ENCODE measurements at places on chromosomes 11 and 22.

GRCh38 chr11:8287703-8288102 is 24.0 kb upstream of the LMO1 start:
- no peak for DNase-seq

DNA sequence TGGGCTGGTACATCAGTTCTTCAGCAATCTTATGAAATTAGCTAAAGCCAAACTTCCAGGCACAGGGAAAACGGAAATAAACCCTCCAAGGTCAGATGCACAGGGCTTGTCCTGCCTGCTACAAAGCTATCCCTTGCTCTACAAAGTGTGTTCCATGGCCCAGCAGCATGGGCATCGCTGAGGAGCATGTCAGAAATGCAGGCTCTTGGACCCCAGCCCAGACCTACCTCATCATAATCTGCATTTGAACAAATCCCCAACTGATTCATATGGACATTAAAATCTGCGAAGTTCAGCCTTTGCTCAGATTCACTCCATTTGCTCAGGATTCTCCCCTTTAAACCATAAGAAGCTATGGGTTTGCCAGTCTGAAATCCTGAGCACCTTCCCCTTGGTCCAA is 129.7 kb upstream of the CSNK2A3 start:
- no peak for DNase-seq

DNA sequence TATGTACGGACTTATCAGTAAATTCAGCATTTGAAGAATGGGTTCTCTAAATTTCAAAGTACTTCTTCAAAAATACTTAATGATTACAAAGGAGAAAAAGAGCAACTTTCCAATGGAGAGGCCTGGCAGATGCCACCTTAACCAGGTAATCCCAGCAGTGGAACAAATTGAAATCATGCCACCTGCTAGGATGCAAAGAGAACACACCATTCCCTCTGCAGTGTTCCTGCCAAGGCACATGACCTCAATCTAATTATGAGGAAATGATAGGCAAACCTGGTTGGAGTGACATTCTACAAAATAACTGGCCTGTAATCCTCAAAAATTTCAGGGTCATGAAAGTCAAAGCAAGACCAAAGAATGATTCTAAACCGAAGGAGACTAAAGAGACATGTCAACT is 21.5 kb downstream of the TNRC6B start:
- DNase-seq = no peak

- no peak for DNase-seq
These were observed 6.5 kb upstream of the RHOD start for GRCh38 chr11:67050139-67050538.

- DNase-seq = no peak
These were observed 49.5 kb downstream of the PRR5L start for GRCh38 chr11:36345535-36346141.

DNA sequence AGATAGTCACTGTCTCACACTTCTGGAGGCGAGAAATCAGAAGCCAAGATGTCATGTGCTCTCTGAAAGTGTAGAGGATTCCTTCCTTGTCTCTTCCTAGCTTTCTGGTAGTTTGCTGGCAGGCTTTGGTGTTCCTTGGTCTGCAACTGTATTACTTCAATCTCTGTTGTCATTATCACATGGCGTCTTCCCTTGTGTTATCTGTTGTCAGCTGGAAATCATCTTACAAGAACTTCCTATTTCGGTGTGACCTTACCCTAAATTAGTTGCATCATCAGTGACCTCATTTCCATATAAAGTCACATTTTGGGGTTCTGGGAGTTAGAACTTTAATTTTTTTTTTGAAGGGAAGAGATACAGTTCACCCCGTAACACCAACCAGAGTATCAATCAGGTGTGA is 3.3 kb upstream of the LIN7C start:
- no peak for DNase-seq

Data from skeletal muscle cell (primary cell).